ENCODE measurements at places on chromosomes 5 and 9.

GRCh38 chr9:105158898-105159297 is 85.6 kb upstream of the SLC44A1 start:
- no peak for DNase-seq

DNA sequence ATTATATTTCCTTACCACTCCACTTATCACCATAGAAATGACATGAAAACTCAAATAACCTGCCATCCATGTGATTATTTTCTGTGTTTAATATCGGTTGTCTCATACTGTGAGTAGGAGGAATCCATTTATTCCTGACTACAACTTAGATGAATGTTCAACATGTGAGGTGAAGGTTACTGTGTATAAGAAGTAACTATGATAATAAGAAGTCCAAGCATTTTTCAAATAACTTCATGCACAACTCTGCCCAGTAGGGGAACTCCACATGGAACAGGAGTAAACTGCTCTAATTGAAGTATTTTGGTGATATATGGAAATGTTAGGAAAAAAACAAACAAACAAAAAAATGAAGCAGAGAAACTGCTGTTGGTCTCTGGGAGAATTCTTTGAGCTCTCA is 447.5 kb upstream of the GRIN3A start:
- DNase-seq: no peak

DNA sequence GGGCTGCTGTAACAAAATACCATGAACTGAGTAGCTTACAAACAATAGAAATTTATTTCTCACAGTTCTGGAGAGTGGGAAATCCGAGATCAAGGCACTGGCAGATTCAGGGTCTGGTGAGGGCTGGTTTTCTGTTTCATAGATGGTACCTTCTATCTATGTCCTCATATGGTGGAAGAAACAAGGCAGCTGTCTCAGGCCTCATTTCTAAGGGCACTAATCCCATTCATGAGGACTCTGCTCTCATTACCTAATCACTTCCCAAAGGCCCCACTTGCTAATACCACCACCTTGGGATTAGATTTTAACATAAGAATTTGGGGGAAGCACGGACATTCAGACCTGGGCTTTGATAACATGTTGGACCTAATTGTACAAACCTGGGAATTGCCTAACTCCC is 13.5 kb downstream of the RFESD start:
- no peak for DNase-seq

GRCh38 chr5:141882594-141883183 is 4.5 kb upstream of the PCDH1 start:
- DNase-seq: peak; percentile 57

GRCh38 chr5:59342181-59342580 is 551.3 kb downstream of the PDE4D start:
- DNase-seq: no peak

DNA sequence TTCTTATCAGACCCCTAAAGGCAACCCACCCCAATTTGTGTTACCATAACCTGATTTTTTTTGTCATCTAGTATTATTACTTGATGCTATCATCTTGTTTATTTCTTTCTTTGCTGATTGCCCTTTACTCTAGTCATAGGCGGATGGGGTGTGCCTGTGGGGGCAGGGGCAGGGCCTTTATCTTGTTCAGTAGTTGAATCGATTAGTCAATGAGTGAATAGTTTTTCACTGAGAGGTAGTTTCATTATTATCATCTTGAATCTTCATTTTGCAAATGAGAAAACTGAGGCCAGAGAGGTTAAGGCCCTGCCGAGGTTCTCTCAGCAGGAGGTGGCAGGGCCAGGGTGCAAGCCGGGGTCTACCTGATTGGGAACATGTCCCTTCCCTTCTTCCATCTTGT is 9.4 kb upstream of the GM2A start:
- DNase-seq: no peak

DNA sequence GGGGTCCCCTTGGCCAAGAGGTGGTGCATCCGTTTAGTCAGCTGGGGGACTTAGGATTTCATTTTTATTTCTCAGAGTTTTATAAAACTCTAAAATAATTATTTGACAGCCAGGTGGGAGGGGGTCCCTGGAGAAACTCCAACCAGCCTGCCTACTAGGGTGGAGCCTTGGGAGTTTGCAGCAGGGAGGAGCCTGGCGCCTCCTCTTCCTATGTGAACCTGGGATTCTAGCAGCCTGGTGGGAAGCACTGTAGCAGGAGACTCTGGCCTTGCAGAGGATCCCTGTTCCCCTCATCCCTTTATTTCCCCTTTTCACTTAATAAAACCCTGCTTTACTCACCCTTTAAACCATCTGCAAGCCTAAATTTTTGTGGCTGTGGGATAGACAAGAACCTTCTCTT is 50.8 kb downstream of the FXN start:
- no peak for DNase-seq

GRCh38 chr5:171570244-171570825 is 150.9 kb downstream of the FGF18 start:
- DNase-seq: no peak

GRCh38 chr9:125486152-125486508 is 220.9 kb downstream of the MAPKAP1 start:
- no peak for DNase-seq

GRCh38 chr5:64339769-64340168 is 166.0 kb upstream of the RGS7BP start:
- no peak for DNase-seq

- no peak for DNase-seq
Observed at GRCh38 chr5:174573221-174573994, 151.0 kb upstream of the MSX2 start.

Measured in neural crest cell (in vitro differentiated cells).